ENCODE measurements at places on chromosomes 5 and 9.

GRCh38 chr9:114626415-114627020 lies 15.4 kb downstream of the TMEM268 start:
- DNase-seq, result no peak

DNA sequence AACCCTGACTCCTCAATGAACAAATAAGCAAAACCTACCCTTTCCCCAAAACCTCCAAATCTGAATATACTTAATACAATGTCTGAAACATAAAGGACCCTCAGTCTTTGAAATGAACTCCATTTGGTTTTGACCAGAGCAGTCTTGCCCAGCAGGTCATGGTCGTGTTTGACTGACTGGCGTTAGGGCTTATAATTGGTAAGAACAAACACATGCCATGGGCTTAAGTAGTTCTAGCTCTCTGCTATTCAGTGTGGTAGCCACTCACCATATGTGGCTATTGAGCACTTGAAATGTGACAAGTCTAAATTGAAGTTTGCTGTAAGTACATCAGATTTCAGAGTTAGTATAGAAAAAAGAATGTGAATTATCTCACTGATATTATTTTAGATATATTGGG lies 42.1 kb downstream of the LRRTM2 start:
- no peak for DNase-seq

- no peak for DNase-seq
Measured at GRCh38 chr5:11611011-11611410, 293.2 kb downstream of the CTNND2 start.

DNA sequence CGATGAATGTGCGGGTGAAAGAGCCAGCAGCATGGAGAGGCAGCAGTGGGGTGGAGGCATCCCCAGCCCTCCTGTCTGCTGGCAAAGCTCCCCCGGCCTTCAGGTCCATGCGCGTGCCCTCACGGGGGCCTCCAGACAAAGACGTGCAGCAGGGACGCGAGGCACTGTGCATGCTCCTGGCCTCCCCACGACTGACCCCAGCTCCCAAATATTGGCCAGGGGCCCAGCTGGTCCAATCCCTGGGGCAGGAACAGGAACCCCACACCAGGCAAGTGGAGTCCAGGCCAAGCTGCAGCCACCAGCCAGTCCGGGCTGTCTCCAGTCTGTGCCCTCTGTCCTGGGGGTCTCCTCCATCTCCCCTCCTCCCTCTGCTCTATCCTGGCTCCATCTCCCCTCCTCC lies 33.5 kb upstream of the LRRC14B start:
- DNase-seq, result no peak

- peak; percentile 86 for DNase-seq
Measured at GRCh38 chr9:130860458-130861316, 25.6 kb downstream of the ABL1 start.

DNA sequence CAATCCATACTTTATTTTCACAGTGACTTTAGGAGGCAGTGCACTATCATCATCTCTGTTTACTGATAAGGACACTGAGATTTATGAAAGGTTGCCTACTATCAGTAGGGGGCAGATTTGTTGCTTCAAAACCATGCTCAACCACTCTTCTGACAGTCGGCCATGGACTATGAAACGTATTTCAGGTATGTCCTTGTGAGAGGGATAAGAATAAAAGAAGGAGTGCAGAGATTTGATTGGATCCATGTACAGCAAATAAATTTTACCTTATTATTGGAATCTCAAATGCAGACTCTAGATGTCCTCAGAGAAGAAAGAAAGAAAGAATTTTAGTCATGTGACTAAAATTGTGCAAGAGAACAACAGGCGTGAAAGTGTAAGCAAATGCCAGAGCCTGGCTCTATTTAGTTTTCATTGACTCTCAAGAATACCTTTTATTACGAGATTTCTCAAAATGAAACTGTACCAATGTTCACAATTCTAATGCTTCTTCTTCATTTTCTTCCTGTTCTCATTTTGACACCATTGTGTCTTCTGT lies 296.6 kb upstream of the RASA1 start:
- DNase-seq, result no peak

DNA sequence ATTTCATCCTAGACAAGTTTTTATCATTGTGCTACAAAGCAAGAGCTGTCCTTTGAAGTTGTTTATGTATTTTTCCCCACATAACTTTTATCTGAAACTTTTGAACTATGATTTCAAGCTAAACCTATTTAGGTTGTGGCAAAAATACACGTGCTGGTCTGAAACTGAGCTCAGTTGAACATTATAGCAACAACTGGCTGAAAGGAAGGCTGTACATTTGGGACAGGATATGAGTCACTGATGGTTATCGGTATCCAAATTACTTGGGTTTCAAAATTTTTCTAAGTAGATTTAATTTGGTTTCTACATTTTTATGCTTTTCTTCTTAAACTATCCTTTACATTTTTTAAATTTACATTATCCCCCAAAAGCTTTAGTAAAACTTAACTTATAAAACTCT lies 627.3 kb upstream of the NUDT12 start:
- no peak for DNase-seq

DNA sequence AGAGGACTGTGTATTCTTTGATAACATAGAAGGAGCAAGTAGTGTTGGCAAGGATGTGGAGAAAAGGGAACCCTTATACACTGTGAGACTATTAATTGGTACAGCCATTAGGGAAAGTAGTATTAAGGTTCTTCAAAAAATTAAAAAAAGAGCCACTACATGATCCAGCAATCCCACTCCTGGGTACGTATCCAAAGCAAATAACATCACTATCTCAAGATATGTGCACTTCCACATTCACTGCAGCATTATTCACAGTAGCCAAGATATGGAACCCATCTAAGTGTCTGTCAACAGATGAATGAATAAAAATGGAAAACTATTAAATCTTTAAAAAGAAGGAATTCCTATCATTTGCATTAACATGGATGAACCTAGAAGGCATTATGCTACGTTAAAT lies 693.2 kb upstream of the RIOK2 start:
- DNase-seq, result no peak

GRCh38 chr5:142295084-142295758 lies 29.6 kb downstream of the SPRY4 start:
- DNase-seq, result peak; percentile 49

DNA sequence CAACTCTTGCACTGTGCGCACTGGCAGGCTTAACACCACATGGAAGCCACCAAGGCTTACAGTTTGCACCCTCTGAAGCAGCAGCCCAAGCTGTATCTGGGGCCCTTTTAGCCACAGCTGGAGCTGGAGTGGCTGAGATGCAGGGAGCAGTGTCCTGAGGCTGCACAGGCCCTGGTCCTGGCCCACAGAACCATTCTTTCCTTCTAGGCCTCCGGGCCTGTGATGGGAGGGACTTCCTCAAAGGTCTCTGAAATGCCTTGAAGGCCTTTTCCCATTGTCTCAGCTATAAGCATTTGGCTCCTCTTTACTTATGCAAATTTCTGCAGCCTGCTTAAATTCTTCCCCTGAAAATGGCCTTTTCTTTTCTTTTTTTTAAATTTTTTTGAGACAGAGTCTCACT lies 104.4 kb upstream of the CPLX2 start:
- DNase-seq, result no peak

- peak; percentile 95 for DNase-seq
Measured at GRCh38 chr9:69035438-69036308, at the start of gene FXN. Gene FXN, plus strand, starts transcription at chr9:69035752. Its CDS starts 31 bp downstream, at chr9:69035783.

GRCh38 chr9:125407974-125408900 lies 146.6 kb downstream of the GAPVD1 start:
- peak; percentile 92 for DNase-seq

DNA sequence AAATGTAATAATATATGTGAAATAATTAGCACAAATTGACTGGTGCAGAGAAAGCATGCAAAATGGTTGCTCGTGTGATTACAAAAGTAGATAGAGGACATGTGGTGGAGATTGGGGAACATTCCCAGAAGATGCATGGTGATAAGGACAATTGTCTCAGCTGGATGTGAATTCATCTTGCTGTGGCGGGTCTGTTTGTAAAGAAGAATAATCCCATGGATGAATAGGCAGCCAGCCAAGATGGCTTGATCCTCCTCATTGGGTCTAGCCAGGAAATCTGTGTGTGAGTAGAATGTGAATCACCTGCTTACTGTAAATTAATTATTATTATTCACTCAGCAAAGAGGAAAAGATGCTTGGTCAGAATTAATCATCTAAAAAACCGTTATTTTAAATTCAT lies 12.6 kb upstream of the DPYSL3 start:
- no peak for DNase-seq

DNA sequence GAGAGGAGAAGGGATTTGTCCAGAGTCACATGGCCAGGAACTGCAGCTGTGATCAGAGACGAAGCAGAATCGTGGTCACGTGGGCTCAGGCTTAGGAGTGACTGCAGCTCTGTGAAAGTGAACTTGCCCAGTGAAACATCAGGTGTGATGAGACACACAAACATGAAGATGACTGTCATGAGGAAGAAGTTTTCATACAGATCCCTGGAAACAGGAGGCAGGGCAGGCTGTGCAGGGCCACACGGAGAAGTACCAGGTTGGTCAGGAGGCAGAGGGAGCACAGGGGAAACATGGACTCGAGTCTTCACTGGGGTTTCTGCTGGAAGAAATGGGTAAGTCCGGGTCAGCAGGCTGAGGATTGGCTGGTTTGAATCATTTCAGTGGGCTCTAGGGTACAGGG lies 64.1 kb downstream of the BARX1 start:
- DNase-seq, result no peak

DNA sequence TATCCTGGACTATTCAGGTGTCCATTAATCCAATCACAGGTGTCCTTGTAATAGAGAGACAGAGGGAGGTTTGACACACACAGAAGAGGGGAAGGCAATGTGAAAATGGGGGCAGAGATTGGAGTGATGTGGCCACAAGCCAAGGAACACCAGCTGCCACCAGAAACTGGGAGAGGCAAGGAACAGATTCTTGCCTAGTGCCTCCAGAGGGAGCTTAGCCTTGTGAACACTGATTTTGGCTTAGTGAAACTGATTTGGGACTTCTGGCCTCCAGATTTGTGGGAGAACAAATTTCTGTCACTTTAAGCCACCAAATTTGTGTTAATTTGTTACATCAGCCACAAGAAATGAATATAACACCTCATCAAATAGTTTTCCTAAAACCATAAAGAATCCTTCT lies 416.2 kb downstream of the ENC1 start:
- no peak for DNase-seq

- DNase-seq, result no peak
Measured at GRCh38 chr5:112475747-112476365, 56.8 kb upstream of the EPB41L4A start.

DNA sequence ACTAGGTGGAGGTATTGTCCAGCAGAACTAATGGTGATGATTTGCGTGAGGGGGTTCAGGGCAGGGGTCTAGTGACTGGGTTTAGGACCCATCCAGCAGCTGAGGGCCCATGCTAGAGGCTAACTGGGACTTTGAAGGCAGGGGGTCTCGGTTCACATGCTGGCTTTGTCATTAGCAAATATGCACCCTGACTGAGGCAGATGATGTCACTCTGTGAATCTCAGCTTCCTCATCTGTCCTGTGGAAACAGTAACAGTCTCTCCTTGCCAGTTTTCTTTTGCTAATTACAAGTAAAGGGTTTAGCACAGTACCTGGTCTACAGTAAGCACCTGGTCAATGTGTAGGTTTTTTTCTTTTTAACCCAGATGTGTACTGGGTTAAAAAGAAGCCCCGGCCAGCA lies 5.2 kb downstream of the SH2D3C start:
- no peak for DNase-seq

GRCh38 chr5:67998709-67999261 lies 216.8 kb upstream of the PIK3R1 start:
- DNase-seq, result peak; percentile 42

DNA sequence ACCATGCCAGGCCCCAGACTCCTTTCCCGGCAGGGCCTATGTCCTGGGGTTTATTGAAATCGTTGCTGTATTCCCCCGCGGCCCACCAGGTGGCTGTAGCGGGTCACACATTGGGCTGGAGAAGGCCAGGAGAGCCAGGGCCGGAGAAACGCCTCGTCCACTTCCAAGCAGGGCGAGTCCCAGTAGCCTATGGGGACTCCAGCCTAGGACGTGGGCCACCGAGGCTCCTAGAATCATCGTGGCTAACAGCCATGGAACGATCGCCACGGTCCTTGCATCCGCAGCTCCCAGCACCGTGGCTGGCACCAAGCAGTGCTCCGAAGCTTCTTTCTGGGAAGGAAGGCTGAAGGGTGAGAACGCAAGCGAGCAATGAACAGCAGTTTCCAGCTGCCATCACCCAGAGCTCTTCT lies 87.7 kb downstream of the ENTREP1 start:
- DNase-seq, result peak; percentile 86

All from stomach (tissue), 19 donors.